Iris pigment epithelial cell (primary cell): ENCODE measurements at places on chromosomes 16 and 17.

GRCh38 chr17:74250324-74250995 lies 23.6 kb upstream of the DNAI2 start:
- no peak for DNase-seq

- peak; percentile 35 for DNase-seq
Observed at GRCh38 chr16:84117494-84117843, 727 bp upstream of the MBTPS1 start.

DNA sequence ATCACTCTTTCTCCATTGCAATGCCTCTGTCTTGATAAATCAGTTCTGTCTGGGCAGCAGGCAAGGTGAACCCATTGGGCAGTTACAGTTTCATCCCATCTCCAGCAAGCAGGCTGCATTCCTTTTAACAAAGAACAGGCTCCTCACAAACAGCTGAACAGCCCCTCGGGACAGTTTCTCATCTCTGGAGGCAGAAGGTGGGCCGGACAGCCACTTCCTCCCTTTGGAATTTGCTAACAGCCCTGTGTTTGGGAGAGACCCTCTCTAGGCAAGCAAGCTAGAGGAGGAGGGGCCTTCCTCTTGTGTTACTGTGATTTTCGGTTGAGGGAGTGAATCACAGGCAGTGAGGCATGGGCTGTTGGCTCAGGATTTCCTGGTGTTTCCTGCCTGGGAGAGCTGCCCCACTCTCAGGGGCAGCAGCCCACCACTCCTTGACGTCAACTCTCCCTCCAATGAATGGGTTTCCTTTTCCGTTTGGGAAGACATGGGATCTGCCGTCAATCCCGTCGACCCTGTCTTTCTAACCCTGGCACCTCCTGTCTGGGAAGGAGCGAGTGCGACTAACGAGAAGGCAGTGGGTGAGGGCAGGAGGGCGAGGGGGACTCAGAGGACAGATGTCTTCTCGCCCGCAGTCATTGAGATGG lies 3.7 kb upstream of the PGS1 start:
- peak; percentile 84 for DNase-seq

- DNase-seq, result no peak
Observed at GRCh38 chr17:42853004-42853403, 2.0 kb downstream of the AOC3 start.
